ENCODE measurements at places on chromosomes 5 and 9.

DNA sequence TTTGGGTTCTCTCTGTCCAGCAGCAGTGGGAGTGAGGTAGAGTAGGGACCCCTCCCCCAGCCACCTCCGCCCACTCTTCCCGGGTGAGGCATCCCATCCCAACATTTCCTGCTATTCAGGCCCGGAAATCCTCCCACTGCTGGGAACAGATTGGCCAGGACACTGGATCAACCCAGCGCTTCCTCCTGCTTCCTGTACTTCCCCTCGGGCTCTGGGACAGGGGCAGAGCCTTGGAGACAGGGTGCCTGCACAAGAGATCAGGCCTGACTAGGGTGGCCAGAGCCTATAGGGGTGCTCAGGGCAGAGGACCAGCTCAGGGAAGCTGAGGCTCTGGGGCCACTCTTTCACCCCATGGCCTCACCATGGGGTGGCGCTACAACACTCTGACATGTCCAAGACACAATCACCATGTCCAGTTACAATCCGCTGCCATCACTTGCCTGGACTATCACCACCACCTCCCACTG lies 14.5 kb downstream of the SH2D3C start:
- DNase-seq, result peak; percentile 41

GRCh38 chr9:137110911-137111787 lies 3.4 kb downstream of the DPP7 start:
- no peak for DNase-seq

GRCh38 chr5:126878085-126878484 lies 101.1 kb downstream of the LMNB1 start:
- no peak for DNase-seq

DNA sequence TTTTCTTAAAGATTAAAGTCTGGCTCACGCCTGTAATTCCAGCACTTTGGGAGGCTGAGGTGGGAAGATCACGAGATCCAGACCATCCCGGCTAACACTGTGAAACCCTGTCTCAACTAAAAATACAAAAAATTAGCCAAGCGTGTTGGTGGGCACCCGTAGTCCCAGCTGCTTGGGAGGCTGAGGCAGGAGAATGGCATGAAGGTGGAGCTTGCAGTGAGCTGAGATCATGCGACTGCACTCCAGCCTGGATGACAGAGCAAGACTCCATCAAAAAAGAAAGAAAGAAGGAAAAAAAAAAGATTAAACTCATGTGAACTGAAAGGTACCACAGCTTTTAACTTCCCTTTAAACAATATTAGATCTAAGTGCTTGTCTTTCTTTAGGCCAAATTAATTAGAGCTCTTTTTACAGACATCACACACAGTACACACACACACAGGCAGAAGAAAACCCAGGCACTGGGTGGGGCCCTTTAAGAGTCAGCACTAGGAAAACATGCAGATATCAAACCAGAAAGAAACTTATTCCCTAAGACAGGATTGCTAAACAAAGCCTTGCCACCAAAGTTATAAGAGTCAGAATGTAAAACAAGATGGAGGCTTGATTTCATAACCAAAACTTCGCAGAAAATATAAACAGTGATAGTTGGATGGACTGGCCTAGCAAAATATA lies 29.3 kb upstream of the UHRF2 start:
- DNase-seq, result no peak

GRCh38 chr5:9538504-9538903 lies 7.4 kb downstream of the SEMA5A start:
- no peak for DNase-seq

Measured in stimulated activated CD4-positive, alpha-beta T cell treated with anti-CD3 and anti-CD28 coated beads, Interleukin-4, amount 100 ng/mL, for 1 hour (primary cell).